Right lobe of liver (tissue), 6 donors: ENCODE measurements at places on chromosomes 1 and 21. TPM values are rescaled to one million over a fixed set of nuclear protein-coding genes. Genes with fewer than 3 reads are reported as not detected.

- H3K27ac ChIP-seq, result no peak overlapping the region
- no peak for DNase-seq
- no peak overlapping the region for H3K4me3 ChIP-seq
- peaks cover 13% of the 10 kb centered on the region for H3K36me3 ChIP-seq
Measured at GRCh38 chr1:155969377-155969791, 9.0 kb downstream of the ARHGEF2 start.

- no peak for DNase-seq
- H3K4me3 ChIP-seq, result no peak overlapping the region
- no peaks in the 10 kb centered on the region for H3K4me1 ChIP-seq
- no peaks in the 10 kb centered on the region for H3K36me3 ChIP-seq
- no peak overlapping the region for H3K27ac ChIP-seq
- no peaks in the 10 kb centered on the region for H3K27me3 ChIP-seq
Measured at GRCh38 chr1:147641695-147642592, 28.4 kb downstream of the ACP6 start.

- no peaks in the 10 kb centered on the region for H3K27me3 ChIP-seq
- H3K4me3 ChIP-seq, result no peak overlapping the region
- H3K27ac ChIP-seq, result no peak overlapping the region
- no peak for DNase-seq
- no peaks in the 10 kb centered on the region for H3K4me1 ChIP-seq
Measured at GRCh38 chr21:31397515-31397926, 53.5 kb upstream of the TIAM1 start.

GRCh38 chr1:85275701-85276214 is 674 bp downstream of the BCL10 start:
- H3K4me1 ChIP-seq, result no peaks in the 10 kb centered on the region
- H3K27ac ChIP-seq, result peak overlapping the region; percentile 89
- no peak for DNase-seq
- no peaks in the 10 kb centered on the region for H3K36me3 ChIP-seq

Gene TRABD2B
- total RNA-seq, result 2.8 TPM

Gene SLC25A34
- 0.69 TPM for total RNA-seq
